ENCODE measurements at places on chromosomes 12 and 14. TPM values are rescaled to one million over a fixed set of nuclear protein-coding genes. Genes with fewer than 3 reads are reported as not detected.

- DNase-seq: no peak
These were observed 1.5 kb downstream of the CHD4 start for GRCh38 chr12:6605421-6606330.

- no peak for DNase-seq
These were observed 63.2 kb downstream of the NAV3 start for GRCh38 chr12:77893918-77894317.

- DNase-seq: no peak
These were observed 16.3 kb downstream of the SPX start for GRCh38 chr12:21542403-21542802.

- DNase-seq: no peak
These were observed 15.8 kb downstream of the DIP2B start for GRCh38 chr12:50520416-50521207.

- no peak for DNase-seq
These were observed 75.4 kb upstream of the CCND2 start for GRCh38 chr12:4197922-4198763.

DNA sequence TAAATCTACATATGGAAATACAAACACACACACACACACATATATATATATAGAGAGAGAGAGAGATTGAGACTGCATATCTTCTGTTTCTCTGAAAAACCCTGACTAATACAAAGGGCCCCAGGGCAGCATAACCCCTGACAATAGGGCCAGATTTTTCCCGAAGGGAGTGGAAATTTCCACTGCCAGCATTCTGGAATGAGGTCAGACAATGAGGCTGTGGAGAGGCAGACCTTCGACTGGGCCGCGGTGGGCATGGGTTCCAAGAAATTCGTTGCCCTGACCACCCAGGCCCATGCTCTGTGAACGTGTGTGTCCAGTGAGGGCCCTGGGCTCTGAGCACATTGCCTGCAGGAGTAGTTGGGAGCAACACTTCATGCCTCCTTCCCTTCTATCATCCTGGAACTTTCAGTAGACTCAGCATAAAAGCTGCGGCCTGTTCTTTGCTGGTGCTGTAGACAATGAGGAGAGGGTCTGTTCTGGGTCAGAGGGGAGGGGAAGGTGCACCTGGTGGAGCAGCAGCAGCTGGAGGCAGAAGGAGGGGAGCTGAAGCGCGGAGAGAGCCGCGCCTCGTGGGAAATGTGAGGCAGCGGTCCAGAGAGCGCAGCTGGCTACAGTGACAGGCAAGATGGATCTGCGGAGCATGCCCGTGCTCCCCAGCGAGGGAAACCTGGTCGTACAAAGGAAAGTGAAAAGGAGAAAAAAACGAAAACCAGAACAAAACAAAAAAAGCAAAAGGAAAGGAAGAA, 25.6 kb upstream of the CCDC60 start:
- no peak for DNase-seq

DNA sequence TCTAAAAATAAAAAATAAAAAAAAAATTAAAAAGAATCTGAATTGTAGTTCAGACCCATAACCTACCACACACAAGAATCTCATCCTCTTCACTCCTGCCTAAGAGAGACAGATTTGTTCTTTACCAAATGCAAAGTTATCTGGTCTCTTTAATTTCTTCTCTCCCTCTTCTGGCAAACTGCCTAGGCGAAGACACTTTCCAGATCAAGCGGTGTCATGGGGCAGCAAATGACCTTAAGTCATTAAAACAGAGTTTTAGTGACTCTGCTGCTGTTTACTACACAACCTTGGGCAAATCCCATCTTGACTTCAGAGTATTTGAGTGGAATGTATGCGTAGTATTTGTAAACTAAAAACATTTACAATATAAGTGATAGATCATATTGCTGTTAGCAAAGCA, 60.9 kb upstream of the NID2 start:
- DNase-seq: no peak

GRCh38 chr14:69719501-69719951, 47.4 kb upstream of the SRSF5 start:
- no peak for DNase-seq

GRCh38 chr14:63735720-63736119, 7.9 kb upstream of the SGPP1 start:
- DNase-seq: no peak

GRCh38 chr14:99541677-99542470, 60.7 kb downstream of the CCNK start:
- no peak for DNase-seq

GRCh38 chr14:76257842-76258397, 106.2 kb downstream of the GPATCH2L start:
- DNase-seq: no peak

DNA sequence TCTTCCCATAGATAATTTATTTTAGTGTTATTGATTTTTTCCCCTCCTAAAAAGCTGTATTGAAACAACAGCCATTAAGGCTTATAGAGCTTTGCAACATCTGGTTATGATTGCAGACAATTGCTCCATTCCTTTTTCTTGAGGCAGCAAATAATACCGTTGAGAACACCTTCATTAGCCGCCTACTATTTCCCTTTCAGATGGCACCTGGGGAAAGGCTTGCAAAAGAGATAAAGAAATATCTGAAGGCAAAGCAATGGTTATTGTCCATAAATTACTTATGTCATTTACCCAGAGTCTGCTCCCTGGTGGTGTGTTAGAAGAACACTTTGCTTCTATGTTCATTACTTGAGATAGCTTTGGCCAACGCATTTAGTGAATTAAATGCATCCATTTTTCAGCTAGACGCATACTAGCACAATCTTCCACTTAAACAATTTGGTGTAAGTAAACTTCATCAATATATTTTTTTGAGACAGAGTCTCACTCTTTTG, 377.8 kb downstream of the KCNH5 start:
- no peak for DNase-seq

DNA sequence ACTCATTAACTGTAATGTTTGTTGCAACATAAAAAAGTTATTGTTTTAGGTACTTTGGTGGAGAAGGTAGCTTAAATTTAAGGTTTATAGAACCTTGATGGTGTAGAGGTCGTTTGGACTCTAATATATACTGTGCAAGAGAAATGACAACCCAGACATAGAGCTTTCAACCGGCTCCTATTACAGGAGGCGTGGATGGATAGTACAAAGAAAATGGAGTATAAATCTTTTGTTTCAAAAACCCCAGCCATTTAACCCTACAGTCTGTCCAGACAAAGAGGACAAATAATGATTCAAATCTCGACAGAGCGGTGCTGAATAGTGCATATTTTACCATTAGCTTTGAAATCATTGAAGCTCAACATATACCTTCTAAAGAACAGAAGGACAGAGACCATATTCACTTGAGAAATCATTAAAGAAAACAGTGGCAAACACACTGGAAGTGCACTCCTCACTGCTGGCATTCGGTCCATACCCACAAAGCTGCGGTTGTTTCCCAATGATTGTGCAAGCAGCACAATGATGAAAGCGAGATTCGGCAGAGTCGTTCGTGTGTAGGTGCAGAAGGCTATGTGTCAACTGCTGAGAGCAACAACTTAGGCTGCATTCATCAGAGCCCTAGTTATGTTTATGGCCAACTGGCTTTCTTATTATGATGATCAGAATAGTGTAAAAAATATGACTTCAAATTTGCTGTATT, 688.6 kb downstream of the NOVA1 start:
- DNase-seq: no peak

DNA sequence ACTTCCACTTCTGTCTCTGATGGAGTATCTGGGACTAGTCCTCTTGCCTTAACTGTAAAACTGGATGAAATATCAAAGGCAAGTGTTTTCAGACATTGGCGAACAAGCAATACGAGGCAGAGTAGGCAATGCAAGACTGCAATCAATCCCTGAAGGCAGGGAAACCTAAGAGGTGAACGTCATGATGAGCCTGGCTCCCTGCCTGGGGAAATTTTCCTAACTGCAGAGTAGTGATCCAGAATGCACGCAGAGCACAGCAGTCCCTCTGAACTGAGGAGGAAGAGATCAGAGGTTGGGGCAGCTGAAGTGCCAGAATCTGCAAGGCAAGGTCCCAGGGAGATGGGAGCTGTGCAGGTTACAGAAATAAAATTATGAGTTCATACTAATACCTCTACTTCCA, 18.5 kb downstream of the BHLHE41 start:
- DNase-seq: no peak

GRCh38 chr12:111993292-111994150, 19.4 kb downstream of the TMEM116 start:
- DNase-seq: no peak

DNA sequence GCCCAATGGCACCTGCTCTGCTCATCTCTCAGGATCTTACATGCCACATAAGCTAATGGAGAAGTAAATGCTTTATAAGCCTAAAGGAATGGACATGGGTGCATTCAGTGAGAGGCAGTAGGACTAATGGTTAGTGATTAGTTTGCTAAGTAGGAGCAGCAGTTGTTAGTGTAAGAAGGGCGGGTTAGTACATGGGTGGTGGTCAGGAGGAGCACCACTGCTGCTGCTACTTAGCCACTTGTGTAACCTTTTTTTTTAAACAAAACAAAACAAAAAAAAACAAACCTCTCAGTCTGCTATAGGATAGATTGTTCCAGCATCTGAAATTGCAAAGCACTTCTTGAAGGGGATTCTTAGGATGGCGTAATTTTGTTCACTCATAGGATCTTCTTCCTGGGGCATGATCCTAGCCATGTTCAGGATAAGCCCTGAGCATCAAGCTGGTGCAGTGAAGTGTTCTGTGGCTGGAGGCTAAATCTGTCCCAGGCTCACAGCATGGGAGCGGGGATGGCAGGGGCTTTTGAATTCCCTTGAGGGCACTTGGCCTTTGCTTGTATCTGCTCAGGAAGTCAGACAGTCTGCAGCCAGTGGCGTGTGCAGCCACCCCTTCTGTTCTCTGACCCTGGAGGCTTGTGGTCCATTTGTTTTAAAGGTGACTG, 63.6 kb downstream of the CHST11 start:
- DNase-seq: no peak

DNA sequence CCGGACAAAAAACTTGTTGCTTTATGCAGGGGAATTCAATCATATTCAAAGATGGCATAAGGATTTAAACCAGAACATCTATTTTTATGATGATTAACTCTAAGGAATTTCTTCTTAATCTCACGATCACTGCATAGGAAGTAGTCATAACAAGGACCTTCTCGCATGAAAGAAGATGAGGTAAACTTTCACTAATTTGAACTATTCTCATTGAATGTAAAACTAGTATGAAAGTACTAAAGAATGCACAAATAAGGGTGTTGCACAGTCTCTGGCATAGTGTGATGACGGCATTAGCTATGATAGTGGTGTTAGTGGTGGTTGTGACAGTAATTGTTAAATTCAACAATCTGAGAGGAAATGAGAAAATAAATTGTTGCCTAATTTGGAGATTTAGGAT, 280.0 kb downstream of the SLC6A15 start:
- no peak for DNase-seq

DNA sequence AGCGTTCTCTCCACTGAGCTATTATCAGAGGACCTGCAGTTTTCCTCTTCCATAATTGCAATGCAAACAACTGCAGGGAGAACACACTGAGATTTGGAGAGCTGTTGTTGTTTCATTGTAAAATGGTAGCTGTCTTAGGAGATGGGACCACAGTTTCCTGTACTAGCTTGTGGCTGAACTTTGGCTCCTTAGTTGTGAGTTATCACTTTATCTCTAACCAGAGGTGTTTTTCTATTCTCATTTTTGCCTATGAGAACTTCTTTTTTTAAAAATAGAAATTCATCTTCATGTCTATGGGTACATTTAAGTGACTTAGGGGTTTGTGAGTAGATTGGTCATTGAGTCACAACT, 216.5 kb downstream of the SLC38A4 start:
- DNase-seq: no peak

The CLEC4C gene
- total RNA-seq: not detected

The WASHC3 gene
- 85.7 TPM for total RNA-seq

The AKAP3 gene
- 0.83 TPM for total RNA-seq

The SLC7A7 gene
- 9.6 TPM for total RNA-seq

The KRT74 gene
- total RNA-seq: not detected

The KRT3 gene
- total RNA-seq: not detected

The IKZF4 gene
- total RNA-seq: 20.4 TPM

The SLC6A13 gene
- total RNA-seq: not detected

The ARHGDIB gene
- 43.6 TPM for total RNA-seq

The SYNE3 gene
- 14.4 TPM for total RNA-seq

The SLC10A1 gene
- not detected for total RNA-seq

The CCDC175 gene
- total RNA-seq: not detected

The HCAR1 gene
- total RNA-seq: not detected

Data from esophagus muscularis mucosa (tissue), 4 donors.